Natural killer cell (primary cell): ENCODE measurements at places on chromosomes 12 and 14. TPM values are rescaled to one million over a fixed set of nuclear protein-coding genes. Genes with fewer than 3 reads are reported as not detected.

Gene PLEKHH1
- total RNA-seq = not detected

Gene FGF6
- total RNA-seq = not detected

Gene TMEM119
- total RNA-seq = 0.71 TPM

Gene CACNB3
- 7.2 TPM for total RNA-seq

Gene LBHD2
- not detected for total RNA-seq

Gene KLRC2
- 57.5 TPM for total RNA-seq

Gene MANSC4
- total RNA-seq = not detected

Gene RNASE3
- not detected for total RNA-seq

Gene KRT6B
- total RNA-seq = not detected

Gene USP44
- 1.8 TPM for total RNA-seq

Gene SLCO1A2
- not detected for total RNA-seq

Gene ESPL1
- 1.9 TPM for total RNA-seq

Gene PRR13
- 214 TPM for total RNA-seq

Gene PTCSC3
- not detected for total RNA-seq

Gene CD69
- total RNA-seq = 739 TPM

Gene ASPG
- not detected for total RNA-seq

Gene GNB3
- total RNA-seq = not detected

Gene C12orf50
- not detected for total RNA-seq

Gene PTGER2
- total RNA-seq = 67.9 TPM

Gene SMCO2
- not detected for total RNA-seq

Gene PALS1
- total RNA-seq = 7.3 TPM

Gene HSPB8
- not detected for total RNA-seq

Gene PIK3C2G
- not detected for total RNA-seq

Gene HOXC4
- total RNA-seq = 0.95 TPM

Gene AP4S1
- 12.4 TPM for total RNA-seq

Gene ZNF839
- 18.1 TPM for total RNA-seq
